ENCODE measurements at places on chromosomes 6 and 20.

GRCh38 chr20:51135926-51136715 is 113.2 kb upstream of the KCNG1 start:
- DNase-seq = no peak

DNA sequence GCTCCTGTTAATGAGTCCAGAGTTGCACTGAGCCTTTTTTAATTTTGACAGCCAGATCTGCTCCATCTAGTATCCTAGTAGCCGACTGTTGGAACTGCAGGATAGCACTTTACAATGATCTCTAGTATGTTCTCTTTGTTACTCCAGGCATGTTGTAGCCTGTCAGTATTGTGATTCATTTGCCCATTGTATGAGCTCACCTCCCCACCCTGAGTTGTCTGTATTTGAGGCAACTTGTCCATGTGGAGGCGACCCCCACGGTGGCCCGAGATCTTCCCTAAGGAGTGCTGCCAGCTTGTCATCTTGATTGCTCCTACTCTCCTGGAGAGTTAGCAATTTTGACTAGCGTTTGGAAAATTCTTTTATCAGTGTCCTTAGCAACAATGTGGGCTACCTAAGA is 67.2 kb downstream of the DHX35 start:
- DNase-seq = no peak

GRCh38 chr6:37433657-37434271 is 743 bp downstream of the CMTR1 start:
- DNase-seq = peak; percentile 65

GRCh38 chr6:163490826-163491577 is 76.5 kb downstream of the QKI start:
- no peak for DNase-seq

- no peak for DNase-seq
Observed at GRCh38 chr6:28802417-28803336, 121.1 kb downstream of the TRIM27 start.

GRCh38 chr6:161266513-161267230 is 7.2 kb downstream of the AGPAT4 start:
- DNase-seq = no peak
